Subcutaneous adipose tissue (tissue), 4 donors: ENCODE measurements at places on chromosomes 5 and 9. TPM values are rescaled to one million over a fixed set of nuclear protein-coding genes. Genes with fewer than 3 reads are reported as not detected.

The BHMT gene
- 0.44 TPM for total RNA-seq

The ARL14EPL gene
- total RNA-seq, result not detected

The SPATA9 gene
- total RNA-seq, result 4.7 TPM

The CATSPER3 gene
- 0.34 TPM for total RNA-seq

The ATOSB gene
- 20.5 TPM for total RNA-seq

The KIF20A gene
- total RNA-seq, result not detected

The SLC6A18 gene
- not detected for total RNA-seq

The INSL6 gene
- total RNA-seq, result not detected

The CDH9 gene
- total RNA-seq, result not detected

The CARD9 gene
- 0.75 TPM for total RNA-seq

The LCP2 gene
- total RNA-seq, result 120 TPM

The MORN5 gene
- not detected for total RNA-seq

The POLE3 gene
- total RNA-seq, result 27.3 TPM

The RASGEF1C gene
- not detected for total RNA-seq

The PCAT7 gene
- not detected for total RNA-seq

The HMGXB3 gene
- 44.6 TPM for total RNA-seq

The RUFY1 gene
- 42.2 TPM for total RNA-seq

The NUTM2F gene
- not detected for total RNA-seq

The SLC34A1 gene
- not detected for total RNA-seq

The LCN15 gene
- total RNA-seq, result not detected

The NTRK2 gene
- 76.5 TPM for total RNA-seq

The ANKRD33B gene
- total RNA-seq, result 7.8 TPM

The FAXDC2 gene
- 38.8 TPM for total RNA-seq

The C5orf22 gene
- total RNA-seq, result 8.5 TPM

The FAM170A gene
- not detected for total RNA-seq

The CARTPT gene
- not detected for total RNA-seq

The ZNF454 gene
- total RNA-seq, result 0.51 TPM

The SLC36A3 gene
- total RNA-seq, result not detected

The AQP3 gene
- total RNA-seq, result 2.1 TPM

The NMRK1 gene
- total RNA-seq, result 27.1 TPM

The ZNF462 gene
- 10.3 TPM for total RNA-seq

The KCNT1 gene
- total RNA-seq, result not detected

The ACTBL2 gene
- not detected for total RNA-seq

The ZNG1C gene
- 25.2 TPM for total RNA-seq

The ORM2 gene
- not detected for total RNA-seq

The BSPRY gene
- total RNA-seq, result not detected

The IL9 gene
- not detected for total RNA-seq

The CSNK1G3 gene
- total RNA-seq, result 50.4 TPM
